SHP77 (cell line): ENCODE measurements at places on chromosomes 11 and 22.

DNA sequence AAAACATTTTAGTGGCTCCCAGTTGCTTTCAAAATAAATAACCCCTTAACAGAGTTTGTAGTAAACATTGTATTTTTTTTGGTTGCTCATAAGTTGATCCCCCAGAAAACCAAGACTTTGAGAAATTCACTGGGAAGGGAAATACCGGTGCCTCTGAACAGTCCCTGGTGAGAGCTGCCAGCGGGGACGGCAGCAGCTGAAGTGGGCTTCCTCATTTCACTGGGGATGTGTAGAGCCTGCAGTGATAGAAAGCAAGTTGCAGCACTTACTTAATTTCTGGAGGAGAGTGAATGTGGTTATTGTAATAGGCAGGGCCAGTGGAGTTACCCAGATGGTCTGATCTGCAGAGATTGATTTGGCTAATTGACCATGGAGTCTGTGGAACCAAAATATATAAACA lies 18.6 kb upstream of the MCHR1 start:
- DNase-seq, result no peak

DNA sequence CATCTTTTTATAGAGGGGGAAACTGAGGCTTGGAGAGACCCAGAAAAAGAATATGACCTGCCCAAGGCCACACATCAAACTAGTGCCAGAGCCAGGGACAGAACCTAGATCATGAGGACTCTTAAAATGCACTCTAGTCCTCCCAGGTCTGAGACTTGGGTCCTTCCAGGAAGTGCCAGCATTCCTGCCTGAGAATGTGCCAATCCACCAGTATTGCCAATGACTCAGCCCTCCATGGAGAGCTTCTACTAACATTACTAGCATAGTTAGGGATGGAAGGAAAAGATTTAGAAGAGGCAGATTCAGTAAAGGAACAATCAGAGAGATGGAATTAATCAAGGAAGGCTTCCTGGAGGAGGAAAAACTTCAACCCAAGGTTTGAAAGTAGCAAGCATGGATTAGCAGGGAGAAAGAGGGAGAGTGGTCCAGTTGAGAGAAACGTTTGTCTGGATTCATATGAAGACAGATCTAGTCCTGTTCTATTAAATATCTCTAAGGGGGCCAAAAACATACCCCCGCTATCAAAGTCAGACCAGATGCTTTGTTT lies 20.1 kb upstream of the SMIM35 start:
- no peak for DNase-seq

- DNase-seq, result no peak
These were observed 6.0 kb downstream of the RNF169 start for GRCh38 chr11:74754507-74755252.

DNA sequence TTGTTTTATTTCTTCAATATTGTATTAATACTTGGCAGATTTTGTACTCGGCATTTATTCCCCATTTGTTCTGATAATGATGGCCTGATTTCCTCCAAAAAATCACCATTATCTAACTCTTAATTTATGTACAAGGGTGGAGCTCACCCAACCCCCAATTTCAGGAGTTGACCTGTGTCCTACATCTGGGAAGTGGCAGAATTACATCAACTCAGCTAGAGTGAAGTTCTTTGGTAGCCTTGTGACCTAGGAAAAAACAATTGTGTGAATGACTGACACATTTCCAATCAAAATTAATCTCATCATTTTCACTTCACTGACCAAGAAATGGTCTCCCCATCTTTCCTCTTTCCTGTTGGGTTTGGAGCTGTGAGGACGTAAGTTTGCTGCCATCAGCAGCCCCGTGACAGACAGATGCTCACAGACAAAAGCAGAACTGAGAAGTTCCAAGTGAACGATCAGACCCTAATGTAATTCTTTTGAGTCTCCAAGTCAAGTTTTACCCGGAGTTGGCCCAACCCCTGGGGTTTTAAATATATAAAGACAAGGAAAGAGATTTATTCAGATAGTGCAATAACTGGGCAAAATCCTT lies 16.6 kb upstream of the MS4A6E start:
- no peak for DNase-seq

- no peak for DNase-seq
These were observed 22.1 kb downstream of the YPEL1 start for GRCh38 chr22:21713428-21714058.

DNA sequence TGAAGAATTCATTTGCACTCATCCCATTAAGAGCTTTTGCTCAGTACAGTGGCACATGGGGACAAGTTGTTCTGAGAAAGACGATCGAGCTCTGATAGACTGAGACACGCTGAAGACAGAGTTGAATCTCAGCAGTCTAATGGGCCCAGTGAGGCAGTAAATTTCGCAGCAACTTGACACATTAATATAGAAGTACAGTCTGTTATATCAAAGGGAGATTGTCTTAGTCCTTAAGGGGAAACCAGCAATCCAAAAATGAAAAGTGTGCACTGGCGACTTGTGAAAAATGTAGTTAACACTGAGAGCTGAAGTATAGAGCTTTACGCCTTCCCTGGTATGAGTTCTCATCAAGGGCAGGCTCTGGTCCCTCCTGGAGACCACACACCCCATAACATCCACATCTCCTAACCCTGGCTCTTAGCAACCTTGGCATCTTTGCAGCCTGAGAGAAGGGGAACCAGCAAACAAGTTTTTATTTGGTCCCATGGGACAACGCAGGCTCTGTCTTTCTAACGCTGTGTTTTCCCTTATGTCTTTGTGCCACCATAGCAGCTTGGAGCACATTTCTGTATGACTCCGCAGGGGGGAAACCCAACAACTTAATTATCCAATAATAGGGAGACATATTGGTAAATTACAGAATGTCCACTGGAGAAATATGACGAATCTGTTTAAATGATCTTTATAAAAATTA lies 952.5 kb downstream of the OPCML start:
- DNase-seq, result no peak

- DNase-seq, result no peak
These were observed 45.5 kb downstream of the KCNJ1 start for GRCh38 chr11:128821556-128821955.

DNA sequence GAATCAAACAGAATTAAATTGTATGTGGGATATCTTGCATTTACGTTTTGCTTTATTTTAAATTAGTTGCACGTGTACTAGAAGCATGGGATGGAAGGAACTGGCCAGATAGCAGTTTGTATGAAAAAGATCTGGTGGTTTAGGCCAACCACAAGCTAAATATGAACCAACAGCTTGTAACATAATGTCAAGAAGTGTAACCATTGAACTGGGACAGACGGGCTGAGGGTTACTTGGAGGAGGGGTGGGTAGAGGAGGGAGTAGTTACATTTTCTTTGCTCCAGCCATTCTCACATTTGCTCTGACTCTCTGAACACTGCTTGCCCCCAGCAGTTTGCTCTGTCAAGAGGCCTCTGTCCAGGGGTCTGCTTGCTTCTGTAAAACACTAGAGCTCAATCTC lies 31.7 kb upstream of the CXCR5 start:
- no peak for DNase-seq

- DNase-seq, result no peak
These were observed 725.9 kb upstream of the CCDC179 start for GRCh38 chr11:23586173-23586572.

GRCh38 chr11:108324587-108324986 lies 101.7 kb downstream of the ATM start:
- DNase-seq, result no peak

- DNase-seq, result no peak
These were observed 140.0 kb downstream of the CHST1 start for GRCh38 chr11:45525393-45525792.

DNA sequence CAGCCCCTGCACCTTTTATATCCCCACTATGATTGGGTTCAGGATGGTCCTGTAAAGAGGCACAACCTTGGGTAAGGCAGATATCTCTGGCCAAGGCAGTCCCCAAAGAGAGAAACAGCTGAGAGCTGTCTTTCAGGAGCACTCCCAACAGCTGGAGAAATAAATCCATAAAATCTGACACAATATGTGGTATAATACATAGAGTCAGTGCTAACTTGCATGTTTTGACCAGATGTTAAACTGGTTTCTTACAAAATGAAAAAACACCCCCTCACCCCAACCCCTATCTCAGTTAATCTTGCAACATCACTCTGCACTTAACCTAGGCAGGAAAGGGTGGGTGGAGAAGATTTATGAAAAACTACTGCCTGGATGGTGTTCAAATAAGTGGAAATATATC lies 44.0 kb upstream of the C11orf87 start:
- DNase-seq, result no peak

- no peak for DNase-seq
These were observed 427.3 kb downstream of the BRD1 start for GRCh38 chr22:49400136-49400940.

DNA sequence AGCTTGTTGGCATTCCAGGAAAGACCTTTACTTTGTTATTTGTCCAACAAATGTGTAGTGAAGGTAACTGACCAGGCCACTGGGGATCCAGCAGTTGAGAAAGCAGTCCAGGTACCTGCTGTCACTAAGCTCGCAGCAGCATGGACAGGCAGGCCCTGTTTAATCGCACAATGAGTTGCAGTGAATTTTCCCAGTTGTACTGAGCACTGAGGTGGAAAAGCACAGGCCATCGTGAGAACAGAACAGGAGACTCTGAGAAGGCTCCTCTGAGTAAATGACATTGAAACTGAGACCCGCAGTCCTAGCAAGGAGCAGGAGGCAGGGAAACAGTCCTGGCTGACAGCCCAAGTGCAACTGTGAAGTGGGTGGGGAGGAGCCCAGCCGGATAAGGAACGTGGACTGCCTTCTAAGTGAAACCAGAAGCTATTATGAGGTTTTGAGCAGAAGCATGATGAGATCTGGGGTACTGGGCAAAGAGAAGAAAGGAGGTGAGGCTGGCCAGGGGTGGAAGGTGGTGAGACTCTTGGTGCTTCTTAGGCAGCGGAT lies 39.8 kb upstream of the CDON start:
- no peak for DNase-seq

GRCh38 chr11:74282914-74283371 lies 28.5 kb downstream of the P4HA3 start:
- no peak for DNase-seq

DNA sequence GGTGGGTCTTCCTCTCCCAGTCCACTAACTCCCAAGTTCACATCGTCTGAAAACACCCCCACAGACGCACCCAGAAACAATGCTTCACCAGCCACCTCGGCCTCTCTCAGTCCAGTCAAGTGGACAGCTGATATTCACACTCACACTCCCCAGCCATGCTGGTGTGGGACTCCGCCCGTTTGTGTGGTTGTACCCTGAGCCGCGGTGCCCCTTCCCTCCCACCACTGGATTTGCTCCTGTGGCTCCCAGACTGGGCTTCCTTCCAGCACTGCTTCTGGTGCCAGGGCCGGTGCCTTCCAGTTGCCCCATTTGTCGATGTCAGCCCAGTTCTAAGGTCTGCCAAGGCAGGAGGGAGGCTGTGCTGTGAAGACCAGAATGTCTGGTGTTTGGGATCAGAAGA lies 37.9 kb upstream of the PLET1 start:
- no peak for DNase-seq

DNA sequence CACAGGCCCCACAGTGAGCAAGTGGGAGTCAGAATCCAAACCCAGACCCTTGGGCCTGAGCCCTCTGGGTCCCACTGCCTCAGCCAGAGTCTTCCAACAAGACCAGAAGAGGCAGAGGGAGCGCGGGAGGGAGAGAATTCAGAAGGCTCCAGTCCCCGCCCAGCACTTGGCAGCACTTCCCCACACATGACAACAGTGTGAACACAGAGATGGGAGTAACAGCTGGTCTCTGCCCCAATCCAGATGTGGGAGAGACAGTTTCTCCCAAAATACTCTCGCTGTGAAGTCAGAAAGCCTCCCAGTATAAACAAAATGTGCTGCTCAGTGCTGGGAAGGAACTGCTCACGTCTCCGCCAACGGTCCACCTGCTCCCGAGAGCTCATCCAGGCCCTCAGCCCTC lies 219.9 kb downstream of the MN1 start:
- no peak for DNase-seq

DNA sequence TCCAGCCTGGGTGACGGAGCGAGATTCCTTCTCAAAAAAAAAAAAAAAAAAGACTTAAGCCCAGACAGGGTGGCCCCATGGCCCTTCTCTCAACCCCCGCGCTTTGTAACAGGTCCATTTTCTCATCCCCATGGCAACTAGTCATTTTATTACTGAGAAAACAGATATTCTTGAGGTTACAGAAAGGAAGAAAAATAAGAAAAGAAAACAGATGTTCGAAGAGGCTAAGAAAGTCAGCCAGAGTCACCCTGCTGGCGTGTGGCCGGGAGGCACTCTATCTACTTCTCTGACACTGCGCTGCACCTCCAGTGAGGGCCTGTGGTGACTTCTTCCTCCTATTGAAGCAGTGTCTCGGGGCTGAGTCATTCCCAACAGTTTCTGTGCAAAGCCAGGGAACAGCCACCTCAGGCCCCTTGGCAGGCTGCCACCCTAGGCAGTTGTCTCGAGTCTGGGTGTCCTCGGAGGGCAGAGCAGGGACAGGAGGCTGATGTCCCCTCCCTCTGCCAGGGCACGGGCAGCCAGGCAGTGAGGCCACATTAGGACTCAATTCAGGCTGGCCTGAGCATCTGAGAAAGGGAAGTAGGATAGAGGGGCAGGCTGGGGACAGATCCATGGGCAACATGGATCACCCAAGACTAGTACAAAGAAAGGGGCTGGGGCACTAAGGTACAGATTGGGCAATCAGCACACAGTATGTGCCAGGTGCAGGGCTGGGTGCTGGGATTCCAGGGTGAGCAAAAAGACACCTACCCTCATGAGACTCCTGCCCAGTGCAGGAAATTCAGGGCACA lies 16.4 kb upstream of the SYVN1 start:
- DNase-seq, result peak; percentile 82

GRCh38 chr22:44220727-44221680 lies 40.3 kb downstream of the PARVG start:
- no peak for DNase-seq

GRCh38 chr11:65861165-65861505 lies 902 bp downstream of the MUS81 start:
- no peak for DNase-seq

GRCh38 chr11:69297787-69298266 lies 3.9 kb downstream of the MYEOV start:
- no peak for DNase-seq

DNA sequence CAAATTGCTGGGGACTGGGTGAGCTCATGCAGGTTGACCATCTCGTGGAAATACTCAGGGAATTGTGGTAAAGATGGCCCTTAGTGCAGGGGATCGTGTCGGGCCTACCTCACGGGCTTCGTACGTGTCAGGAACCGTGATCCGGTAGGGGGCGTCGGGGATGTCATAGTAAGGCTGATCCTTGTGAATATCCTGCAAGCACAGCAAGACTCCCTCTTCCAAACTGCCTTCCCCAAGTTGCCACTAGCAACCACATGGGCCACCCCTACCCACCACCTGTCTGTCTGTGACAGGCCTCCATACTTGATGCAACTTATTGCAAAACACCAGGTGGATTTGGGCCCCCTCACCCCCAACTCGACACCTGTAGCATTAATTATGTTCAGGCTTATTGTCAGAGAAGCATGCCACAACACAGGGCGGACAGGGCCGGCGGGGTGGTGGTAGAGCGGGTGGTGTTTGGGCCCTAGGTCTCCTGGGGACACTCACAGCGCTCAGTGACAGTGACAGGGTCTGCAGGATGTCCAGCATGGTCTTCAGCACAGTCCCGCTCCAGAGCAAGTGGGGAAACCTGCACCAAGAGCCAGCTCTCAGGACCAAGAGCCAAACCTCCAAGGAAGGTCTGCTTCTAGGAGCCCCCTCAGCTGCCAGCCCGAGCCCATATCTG lies 22.6 kb upstream of the SERPIND1 start:
- DNase-seq, result peak; percentile 87
